ENCODE measurements at places on chromosomes 1 and 21. TPM values are rescaled to one million over a fixed set of nuclear protein-coding genes. Genes with fewer than 3 reads are reported as not detected.

PCBP3 gene
- 0.18 TPM for total RNA-seq

LCE1D gene
- total RNA-seq, result not detected

EFNA1 gene
- total RNA-seq, result 82.9 TPM

TACSTD2 gene
- total RNA-seq, result 0.18 TPM

BATF3 gene
- 0.81 TPM for total RNA-seq

All from endothelial cell of coronary artery (primary cell).